ENCODE measurements at places on chromosomes 1 and 21. TPM values are rescaled to one million over a fixed set of nuclear protein-coding genes. Genes with fewer than 3 reads are reported as not detected.

STUM gene
- total RNA-seq = 0.03 TPM

RSPH1 gene
- total RNA-seq = 0.46 TPM

S100A2 gene
- 6.2 TPM for total RNA-seq

CASQ1 gene
- total RNA-seq = not detected

RPE65 gene
- not detected for total RNA-seq

OR2T35 gene
- total RNA-seq = not detected

KIF26B gene
- 0.33 TPM for total RNA-seq

SLC5A3 gene
- total RNA-seq = 29.4 TPM

RNF115 gene
- total RNA-seq = 14.5 TPM

COL16A1 gene
- 7.6 TPM for total RNA-seq

HSD11B1 gene
- total RNA-seq = not detected

C4BPA gene
- total RNA-seq = 0.26 TPM

NR1I3 gene
- not detected for total RNA-seq

SPRR2D gene
- not detected for total RNA-seq

LAMC2 gene
- 8.3 TPM for total RNA-seq

OR10Z1 gene
- not detected for total RNA-seq

HRNR gene
- total RNA-seq = not detected

IL23R gene
- not detected for total RNA-seq

NPHP4 gene
- 20.1 TPM for total RNA-seq

TAS1R1 gene
- total RNA-seq = not detected

SPRR2B gene
- total RNA-seq = not detected

JAM2 gene
- total RNA-seq = 0.21 TPM

HCRTR1 gene
- total RNA-seq = 0.18 TPM

KRTAP21-2 gene
- total RNA-seq = not detected

PUM1 gene
- 109 TPM for total RNA-seq

TTC39A gene
- total RNA-seq = 8.3 TPM

GIPC2 gene
- total RNA-seq = 0.26 TPM

RTCA gene
- 33.1 TPM for total RNA-seq

VASH2 gene
- 1.7 TPM for total RNA-seq

TNFAIP8L2 gene
- total RNA-seq = not detected

MSH4 gene
- 0.26 TPM for total RNA-seq

CADM3 gene
- 0.28 TPM for total RNA-seq

TSSK3 gene
- total RNA-seq = 3.6 TPM

THEM5 gene
- total RNA-seq = not detected

DCST1 gene
- not detected for total RNA-seq

SHE gene
- 0.03 TPM for total RNA-seq

CTPS1 gene
- total RNA-seq = 166 TPM

CFHR4 gene
- total RNA-seq = not detected

RHEX gene
- not detected for total RNA-seq

CD48 gene
- total RNA-seq = 0.67 TPM

HFM1 gene
- 0.39 TPM for total RNA-seq

MTFR1L gene
- total RNA-seq = 68.5 TPM

PGLYRP4 gene
- not detected for total RNA-seq

NCAM2 gene
- total RNA-seq = 2.2 TPM

CLDN19 gene
- total RNA-seq = 0.05 TPM

SORT1 gene
- 25.1 TPM for total RNA-seq

OXCT2 gene
- total RNA-seq = 1.9 TPM

SPRR4 gene
- not detected for total RNA-seq

Data from Panc1 (cell line).